Activated gamma-delta T cell treated with anti-CD3 and anti-CD28 coated beads, Interleukin-2, amount 50 U/mL, for 16 hours (primary cell): ENCODE measurements at places on chromosomes 5 and 9.
A peak's percentile ranks its signal among the peaks of the same experiment; 100 is the strongest.

GRCh38 chr9:121902461-121903135 lies 190.5 kb downstream of the TTLL11 start:
- DNase-seq = no peak

DNA sequence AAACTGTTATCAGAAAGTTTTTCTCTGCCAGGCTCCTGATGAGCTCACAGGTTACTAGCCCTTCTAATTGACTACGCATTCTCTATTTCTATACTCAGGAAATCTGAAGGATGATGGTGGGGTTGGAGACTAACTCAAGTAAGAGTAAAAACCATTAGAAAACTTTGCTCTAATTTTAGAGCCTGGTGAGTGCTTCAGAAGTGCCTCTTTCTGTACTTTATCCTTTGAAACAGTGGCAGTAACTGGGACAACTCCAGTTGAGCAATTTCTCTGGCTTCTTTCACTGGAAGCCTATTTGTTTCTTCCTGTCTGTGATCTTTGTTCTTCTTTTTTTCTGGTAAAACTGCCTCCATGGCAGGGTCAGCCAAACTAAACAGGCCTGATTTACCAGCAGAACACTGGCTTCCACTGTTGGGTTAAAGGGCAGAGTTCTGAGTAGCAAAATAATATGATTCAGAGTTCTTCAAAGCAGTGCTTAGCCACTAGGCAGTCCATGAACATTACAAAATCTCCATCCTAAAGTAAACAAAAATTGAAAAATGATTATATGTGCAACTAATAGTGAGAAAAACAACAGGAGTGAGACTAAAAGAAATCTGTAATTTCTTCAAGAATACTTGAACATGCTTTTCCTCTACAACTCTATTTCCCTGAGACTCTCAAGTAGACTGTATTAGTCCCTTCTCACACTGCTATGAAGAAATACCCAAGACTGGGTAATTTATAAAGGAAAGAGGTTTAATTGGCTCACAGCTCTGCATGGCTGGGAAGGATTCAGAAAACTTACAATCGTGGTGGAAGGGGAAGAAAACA lies 79.8 kb downstream of the MROH2B start:
- no peak for DNase-seq

GRCh38 chr5:132391247-132391646 lies 21.7 kb downstream of the SLC22A5 start:
- DNase-seq = no peak

DNA sequence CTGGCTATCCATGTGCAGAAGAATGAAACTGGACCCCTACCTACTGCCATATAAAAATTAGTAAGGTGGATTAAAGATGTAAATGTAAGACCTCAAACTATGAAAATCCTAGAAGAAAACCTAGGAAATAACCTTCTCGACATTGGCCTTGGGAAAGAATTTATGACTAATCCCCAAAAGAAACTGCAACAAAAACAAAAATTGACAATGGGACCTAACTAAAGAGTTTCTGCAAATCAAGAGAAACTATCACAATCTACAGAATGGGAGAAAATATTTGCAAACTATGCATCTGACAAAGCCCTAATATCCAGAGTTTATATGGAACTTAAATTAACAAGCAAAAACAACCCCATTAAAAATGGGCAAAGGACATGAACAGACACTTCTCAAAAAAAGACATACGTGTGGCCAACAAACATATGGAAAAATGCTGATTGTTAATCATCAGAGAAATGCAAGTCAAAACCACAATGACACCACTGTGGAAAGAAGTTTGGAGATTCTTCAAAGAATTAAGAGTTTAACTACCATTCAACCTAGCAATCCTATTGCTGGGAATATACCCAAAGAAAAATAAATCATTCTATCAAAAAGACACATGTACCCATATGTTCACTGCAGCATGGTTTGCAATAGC lies 98.5 kb downstream of the NR3C1 start:
- DNase-seq = no peak

DNA sequence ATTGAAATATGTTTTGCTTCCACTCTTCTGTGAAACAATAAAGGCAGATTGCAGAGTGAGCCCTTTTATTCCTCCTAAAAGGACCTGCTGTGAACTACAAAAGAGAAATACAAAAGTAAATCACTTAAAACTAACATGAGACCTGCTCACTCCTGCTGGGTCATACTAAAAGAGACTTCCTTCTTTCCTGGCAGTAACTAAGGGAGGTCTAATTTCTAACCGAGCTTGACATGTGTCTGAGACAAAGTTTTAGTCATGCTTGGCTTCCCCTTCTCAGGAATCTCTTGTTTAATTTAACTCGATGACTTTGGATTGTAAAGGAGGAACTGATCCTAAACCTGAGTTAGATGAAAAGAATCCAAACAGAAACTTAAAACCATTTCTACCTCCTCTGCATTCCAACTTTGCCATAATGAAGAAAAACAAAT lies 86.4 kb upstream of the CDH6 start:
- DNase-seq = no peak

DNA sequence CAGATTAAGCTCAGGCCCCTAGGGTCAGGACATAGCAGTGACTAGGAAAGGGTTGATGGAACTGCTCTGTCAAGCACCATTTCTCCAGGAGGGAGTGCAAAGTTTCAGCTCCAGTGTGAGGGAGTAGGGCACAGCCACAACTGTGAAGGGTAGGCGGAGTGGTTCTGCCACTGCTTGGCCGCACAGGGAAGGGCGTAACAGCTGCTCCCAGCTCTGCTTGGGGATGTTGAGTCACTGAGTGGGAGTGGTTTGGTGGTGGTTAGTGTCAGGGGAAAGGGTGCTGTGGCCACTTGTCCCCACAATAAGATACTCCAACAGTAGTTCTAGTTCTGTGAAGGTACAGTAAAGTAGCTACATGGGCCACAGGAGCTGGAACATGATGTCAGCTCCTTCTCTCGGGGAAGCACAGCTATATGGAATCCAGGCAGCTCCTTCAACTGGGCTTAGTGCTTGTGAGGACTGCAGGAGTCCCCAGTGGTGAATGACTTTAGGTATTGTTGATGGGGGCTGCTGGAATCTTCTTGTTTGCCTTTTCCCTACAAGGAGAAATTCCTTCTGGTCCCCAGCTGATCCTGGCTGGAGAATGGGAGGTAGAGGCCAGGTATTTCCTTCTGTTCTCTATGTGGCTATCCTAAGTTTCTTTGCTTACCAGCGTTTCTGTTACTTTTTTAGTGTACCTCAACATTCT lies 314.5 kb downstream of the SPATA31D1 start:
- DNase-seq = no peak

DNA sequence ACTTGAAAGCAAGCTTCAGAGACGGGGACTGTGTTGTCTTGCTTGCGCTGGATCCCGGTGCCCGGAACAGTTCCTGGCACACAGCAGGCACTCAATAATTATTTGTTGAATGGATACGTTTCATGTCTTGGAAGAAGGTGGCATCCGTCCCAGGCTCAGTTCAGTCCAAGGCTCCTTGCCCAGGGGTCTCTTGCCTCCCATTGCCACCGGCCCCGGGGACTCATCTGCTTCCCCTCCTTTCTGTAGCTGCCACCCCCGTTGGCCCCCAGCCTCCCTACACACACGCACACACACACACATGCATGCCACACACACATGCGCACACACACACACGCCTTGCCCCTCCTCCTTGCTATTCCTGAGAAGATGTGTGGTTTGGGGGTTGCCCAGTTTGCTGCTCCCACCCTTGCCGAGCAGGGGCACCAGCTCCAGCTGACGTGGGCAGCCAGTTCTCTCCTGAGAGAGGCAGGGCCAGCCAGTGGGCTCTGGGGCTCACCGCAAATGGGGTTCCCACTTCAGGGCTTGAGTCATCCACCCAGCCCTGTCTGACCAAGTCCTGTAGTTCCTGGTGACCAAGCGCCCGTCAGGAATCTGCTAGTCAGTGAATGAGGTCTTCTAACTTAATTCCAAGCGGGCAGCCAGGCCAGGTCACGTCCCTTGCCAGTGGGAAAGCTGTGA lies 41.8 kb downstream of the HK3 start:
- DNase-seq = no peak

GRCh38 chr9:86341007-86341491 lies 13.2 kb downstream of the TUT7 start:
- no peak for DNase-seq

DNA sequence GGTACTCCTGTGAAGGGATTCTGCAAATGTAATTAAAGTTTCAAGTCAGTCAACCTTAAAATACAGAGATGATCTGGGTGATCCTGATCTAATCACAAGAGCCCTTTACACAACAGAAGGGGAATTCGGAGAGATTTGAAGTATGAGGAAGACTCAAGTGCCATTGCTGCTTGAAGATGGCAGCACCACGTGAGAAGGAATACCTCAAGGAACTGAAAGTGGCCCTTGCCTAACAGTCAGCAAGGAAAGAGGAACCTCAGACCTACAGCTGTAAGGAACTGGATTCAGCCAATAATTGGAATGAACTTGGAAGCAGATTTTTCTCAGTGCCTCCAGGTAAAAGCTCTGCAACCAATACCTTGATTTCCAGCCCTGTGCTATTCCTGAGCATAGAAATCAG lies 87.4 kb downstream of the THBS4 start:
- no peak for DNase-seq

DNA sequence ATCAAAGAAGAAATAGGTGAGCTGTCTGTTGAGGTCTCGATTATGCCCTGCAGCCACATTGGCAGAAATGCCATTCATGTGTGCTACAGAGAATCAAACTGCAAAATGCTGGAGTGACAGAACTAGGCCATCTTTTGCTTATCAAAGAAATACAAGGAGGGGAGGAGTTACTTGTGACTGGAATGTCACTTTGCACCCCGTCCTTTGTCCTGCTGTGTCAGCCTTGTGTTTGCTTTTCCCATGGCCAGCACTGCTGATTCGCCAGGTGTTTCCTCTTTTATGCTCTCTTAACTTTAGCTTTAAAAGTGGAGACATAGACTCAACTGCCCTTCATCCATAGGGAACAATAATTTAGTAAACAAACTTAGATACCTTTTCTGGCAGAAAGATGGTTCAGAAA lies 54.3 kb downstream of the SLC46A2 start:
- DNase-seq = no peak

GRCh38 chr5:173056783-173057061 lies 570 bp downstream of the CREBRF start:
- peak; percentile 75 for DNase-seq

DNA sequence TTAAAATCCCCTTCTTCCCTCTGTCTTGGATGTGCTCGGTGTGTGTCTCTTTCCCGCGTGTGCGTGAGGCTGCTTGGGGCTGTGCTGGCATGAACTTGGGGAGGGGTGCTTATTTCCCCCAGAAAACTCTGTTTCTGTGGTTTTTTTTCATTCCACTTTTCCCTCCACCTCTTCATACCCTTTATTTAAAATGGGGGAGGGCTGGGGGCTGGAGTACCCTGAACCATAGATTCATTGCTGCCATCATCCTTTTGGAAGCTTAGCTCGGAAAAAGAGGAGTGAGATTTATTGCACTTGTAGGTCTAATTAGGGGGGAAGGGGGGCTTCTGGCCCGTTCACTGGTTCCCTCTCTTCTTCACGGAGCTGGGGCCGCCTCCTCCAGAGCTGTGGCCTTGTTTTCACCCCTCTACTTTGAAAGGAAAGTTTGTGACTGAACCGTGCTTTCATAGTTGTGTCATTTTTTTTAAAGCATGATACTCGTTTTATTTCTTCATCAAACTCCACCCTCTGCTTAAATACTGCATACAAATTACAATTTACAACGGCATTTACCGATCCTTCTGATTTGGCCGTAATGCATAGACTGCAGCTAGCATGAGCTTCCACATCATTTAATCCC lies 2.9 kb downstream of the NR2F1 start:
- no peak for DNase-seq
